SK-MEL-5 (cell line): ENCODE measurements at places on chromosomes 6 and 20. TPM values are rescaled to one million over a fixed set of nuclear protein-coding genes. Genes with fewer than 3 reads are reported as not detected.

Gene CDC25B
- 60.7 and 67.1 TPM in 2 replicates for total RNA-seq

Gene ARG1
- not detected in 2 replicates for total RNA-seq

Gene PNRC1
- 32.4 and 35.4 TPM in 2 replicates for total RNA-seq

Gene MCCD1
- not detected in 2 replicates for total RNA-seq

Gene CTAGE9
- total RNA-seq, result not detected in 2 replicates

Gene RAET1L
- not detected in 2 replicates for total RNA-seq

Gene GABRR2
- not detected in 2 replicates for total RNA-seq

Gene BPIFB2
- total RNA-seq, result not detected in 2 replicates

Gene PI16
- not detected in 2 replicates for total RNA-seq

Gene PAK5
- total RNA-seq, result not detected in 2 replicates

Gene ZC3H12D
- total RNA-seq, result 0.13 TPM in 1 of 2 replicates, not detected in the other

DNA sequence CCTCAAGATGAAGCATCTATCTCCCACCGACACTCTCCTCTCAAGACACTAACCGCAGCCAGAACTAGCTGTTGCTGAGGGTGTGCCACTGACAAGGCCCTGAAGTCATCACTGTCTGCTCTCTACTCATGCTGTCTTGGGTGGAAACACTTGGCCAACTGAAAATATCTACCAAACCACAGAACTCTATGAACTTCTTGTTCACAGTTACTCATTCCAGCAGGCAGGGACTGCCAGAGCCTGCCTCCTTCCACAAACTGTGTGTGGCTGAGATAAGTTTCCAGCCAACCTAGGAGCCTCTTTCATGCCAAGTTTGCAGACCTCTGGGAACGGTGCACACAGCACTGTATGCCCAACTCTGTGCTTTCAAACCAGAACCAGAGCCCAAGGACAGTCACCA lies 45.5 kb upstream of the NXT1 start:
- no peak for DNase-seq

GRCh38 chr6:78700991-78701390 lies 166.4 kb upstream of the IRAK1BP1 start:
- DNase-seq, result no peak

GRCh38 chr6:161917645-161918044 lies 643.8 kb upstream of the AGPAT4 start:
- peak; percentile 4 for DNase-seq

DNA sequence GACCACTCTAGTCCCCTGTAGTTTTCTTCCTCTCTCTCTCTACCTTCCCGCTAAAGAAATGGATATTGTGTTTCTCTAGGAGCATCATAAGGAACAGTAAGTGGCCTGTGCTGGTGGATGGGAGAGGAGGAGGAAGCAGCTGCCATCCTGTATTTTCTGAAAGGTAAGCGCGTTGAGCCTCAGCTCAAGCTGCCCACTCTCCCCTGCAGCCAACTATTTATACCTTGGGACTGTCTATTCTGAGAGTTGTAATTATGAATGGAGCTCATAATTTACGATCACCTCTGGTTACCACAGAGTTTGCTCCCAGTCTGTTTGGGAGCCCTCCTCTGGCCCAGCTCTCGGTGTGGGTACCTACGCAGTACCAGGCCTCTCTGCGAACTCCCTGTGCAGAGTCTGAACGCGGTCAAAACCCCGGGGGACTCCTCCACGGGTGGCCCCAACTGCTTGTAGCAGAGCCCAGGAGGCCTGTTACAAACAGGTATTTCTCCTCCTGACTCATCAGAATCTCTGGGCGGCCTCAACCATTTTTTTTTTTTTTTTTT lies 285.4 kb downstream of the SMOC2 start:
- no peak for DNase-seq

GRCh38 chr20:55934146-55934545 lies 71.2 kb downstream of the CBLN4 start:
- DNase-seq, result no peak

DNA sequence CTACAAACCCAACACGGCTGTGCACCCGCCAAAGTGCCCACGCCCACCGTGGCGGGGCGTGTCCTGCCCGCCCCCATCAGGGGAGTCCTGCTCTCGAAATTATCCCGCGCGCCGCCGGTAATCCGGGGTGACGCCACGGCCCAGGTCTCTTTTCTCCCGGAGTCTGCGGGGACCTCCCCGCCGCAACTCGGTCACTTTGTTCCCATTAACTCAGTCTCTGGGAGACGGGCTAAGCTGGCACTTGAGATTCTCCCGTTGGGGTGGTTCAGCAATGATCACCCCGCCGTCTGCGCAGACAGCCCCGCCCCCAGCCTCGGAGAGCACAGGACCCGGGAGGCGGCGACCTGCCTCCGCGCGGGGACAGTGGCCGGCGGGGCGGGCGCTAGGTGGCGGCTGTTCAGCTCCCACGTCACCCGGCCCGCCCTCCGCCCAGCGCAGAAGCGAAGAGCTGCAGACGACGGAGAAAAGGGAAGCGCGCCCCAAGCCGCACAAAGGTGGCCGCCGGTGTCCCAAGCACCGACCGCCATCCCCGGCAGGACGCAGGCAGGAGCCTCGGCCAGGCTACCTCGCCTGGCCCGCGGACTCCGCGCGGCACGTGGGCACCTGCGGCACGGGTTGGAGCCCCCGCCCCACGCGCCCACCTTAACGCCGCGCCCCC lies 31.5 kb downstream of the SF3B5 start:
- peak; percentile 18 for DNase-seq

- no peak for DNase-seq
Observed at GRCh38 chr20:10781526-10781925, 107.7 kb upstream of the JAG1 start.

- DNase-seq, result no peak
Observed at GRCh38 chr20:31562241-31562640, 42.8 kb upstream of the ID1 start.

DNA sequence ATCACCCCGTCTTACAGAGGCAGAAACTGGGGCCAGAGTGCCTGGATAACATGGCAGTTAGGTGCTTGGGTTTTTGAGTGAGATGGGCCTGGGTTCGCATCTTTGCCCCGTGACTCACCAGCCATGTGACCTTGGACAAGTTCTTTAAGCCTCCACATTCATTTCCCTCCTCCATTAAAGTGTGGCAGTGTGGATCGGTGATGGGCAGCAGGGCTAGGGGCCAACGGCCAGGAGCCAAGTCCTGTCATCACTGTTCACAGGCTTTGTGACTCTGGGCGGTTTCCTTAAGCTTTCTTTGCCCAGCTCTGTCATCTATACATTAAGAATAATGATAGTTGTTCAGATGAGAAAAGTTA lies 85.5 kb upstream of the PMEPA1 start:
- DNase-seq, result no peak

DNA sequence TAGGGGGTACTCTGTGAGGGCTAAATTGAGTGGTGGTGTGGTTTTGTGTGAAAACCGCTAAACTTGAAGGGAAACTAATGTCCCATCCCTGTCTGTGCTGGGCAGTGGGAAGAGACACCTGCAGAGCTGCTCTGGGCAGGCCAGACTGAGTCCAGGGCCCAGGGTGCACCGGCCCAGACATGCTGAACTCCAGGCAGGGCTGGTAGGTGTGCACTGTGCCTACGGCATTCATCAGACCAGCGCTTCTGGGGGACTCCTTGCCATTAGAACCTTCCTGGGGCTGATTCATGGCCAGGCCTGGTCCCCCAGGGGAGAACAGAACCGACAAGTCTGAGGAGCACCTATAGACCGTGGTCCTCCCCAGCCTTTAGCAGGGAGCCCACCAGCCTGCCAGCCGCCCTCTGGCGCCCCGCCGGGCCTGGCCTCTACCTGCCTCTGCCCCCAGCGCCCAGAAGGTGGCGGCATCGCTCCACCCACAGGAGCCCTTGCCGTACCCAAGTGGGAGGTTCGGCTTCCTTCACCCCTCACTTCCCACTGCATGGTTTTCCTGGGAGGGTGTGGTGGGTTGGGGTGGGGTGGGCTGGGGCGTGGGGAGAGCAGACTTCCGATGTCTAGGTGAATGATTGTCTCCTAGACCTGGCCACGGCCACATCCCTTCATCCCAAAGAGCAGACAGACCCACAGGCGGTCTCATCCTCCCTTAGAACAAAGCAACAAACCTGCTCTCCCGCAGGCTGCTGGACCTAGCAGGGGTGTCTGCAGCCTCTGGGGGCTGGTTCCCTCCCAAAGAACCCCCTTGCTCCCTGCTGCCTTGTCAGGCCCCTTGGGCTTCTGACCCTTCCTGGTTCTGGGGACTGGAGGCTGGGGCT lies 15.5 kb downstream of the CCDC167 start:
- DNase-seq, result peak; percentile 51

DNA sequence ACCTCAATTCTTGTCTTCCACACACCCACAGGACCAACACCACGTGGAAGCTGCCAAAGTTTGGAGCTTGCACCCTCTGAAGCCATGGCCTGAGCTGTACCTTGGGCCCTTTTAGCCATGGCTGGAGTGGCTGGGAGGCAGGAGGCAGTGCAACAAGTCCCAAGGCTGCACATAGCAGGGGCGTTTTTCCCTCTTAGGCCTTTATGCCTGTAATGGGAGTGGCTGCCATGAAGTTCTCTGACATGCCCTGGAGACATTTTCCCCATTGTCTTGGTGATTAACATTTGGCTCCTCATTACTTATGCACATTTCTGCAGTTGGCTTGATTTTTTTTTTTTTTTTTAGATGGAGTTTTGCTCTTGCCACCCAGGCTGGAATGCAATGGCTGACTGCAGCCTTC lies 44.4 kb upstream of the SLC22A3 start:
- no peak for DNase-seq

GRCh38 chr20:57772349-57772964 lies 62.6 kb upstream of the PMEPA1 start:
- DNase-seq, result peak; percentile 78

DNA sequence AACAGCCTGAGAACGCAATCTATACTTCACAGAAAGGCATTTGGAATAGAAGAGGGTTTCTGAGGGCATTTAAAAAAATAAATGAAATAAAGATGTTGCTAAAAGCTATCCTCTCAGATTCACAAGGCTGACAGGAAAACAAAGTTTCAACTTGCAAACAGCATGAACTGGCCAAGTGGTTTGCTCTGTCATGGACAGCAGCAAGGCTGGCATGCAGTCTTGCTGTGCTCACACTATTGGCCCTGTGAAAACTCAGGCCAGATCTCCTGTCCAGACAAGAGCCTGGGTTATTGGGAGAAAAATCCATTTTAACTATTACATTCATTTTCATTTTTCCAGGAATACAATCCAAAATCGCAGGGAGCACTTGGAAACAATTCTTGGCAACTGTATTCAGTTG lies 506.2 kb upstream of the SLC35B3 start:
- DNase-seq, result no peak

DNA sequence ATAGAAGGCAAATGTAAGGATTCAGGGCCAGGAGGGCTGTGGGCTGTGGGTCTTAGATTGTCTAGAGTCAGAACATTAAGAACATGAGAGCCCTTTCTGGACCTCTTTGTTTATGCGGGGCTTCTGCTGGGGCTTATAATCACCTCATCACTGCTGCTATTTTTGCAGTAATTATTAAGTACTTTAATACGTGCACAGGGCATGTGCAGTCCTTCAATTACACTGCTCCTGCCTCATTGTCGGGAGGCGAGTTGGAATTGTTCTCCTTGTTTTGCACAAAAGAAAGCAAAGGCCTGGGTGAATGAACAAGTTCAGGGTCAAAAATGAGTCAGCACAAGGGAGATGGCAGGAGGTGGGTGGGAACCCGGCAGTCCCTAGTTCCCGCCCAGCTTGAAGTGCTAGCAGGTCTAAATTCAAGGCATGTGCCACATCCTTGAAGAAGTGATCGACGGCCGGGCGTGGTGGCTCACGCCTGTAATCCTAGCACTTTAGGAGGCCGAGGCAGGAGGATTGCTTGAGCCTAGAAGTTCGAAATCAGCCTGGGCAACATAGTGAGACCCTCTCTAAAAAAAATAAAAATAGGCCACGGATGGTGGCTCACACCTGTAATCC lies 34.4 kb upstream of the PTPN1 start:
- DNase-seq, result no peak

- no peak for DNase-seq
Observed at GRCh38 chr6:161076181-161076677, 84.7 kb downstream of the MAP3K4 start.

DNA sequence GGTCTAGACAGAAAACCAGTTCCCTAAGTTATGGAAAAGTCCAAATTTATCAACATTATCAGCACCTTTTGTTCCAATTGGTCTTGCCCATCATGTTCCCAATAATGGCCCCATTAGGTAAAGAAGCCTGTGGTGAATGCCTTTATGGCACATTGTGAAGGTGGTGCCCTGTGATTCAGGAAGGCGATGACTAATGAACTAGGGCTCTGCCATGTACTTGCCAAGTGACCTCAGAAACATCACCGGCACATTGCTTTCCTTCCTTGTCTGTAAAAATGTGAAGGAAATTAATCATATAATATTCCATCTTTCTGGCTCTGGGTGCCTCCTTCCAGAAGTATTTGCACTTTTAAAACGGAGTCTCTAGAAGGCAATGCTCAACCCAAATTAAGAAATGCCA lies 132.3 kb downstream of the UNC5CL start:
- no peak for DNase-seq

DNA sequence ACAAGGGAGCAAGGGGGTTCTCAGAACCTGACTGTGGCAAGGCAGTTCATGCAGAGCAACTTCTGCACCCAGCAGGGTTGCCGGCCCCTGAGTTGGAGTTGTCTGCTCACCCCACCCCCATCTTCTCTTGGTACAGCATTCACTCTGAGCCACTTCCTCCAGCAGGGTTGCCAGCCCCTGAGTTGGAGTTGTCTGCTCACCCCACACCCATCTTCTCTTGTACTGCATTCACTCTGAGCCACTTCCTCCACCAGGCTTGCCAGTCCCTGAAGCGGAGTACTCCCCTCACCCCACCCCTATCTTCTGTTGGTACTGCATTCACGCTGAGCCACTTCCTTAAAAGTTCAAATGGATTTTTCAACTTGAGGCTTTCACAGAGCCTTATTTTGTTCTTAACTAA lies 79.7 kb upstream of the SYNDIG1 start:
- DNase-seq, result no peak

DNA sequence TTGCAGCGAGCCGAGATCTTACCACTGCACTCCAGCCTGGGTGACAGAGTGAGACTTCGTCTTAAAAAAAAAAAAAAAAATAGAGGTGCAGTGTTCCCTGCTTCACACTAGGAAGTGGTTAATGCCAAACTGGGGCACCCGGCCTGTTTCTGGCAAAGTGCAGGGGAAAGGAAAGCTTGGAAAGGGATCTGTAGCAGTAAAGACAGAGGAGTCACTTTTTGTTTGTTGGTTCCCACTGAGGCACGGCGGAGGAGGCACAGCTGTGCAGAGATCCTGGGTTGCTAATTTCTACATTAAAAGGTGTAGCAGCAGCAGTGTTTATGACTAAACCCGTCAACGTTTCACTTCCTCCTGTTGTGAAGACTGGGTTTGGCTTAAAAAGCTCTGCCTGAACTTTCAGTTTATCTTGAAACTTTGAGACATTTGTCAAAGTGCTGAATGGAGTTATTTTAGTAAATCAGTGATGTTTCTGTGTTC lies 125.6 kb downstream of the CARMIL1 start:
- no peak for DNase-seq

GRCh38 chr6:24551139-24551538 lies 56.4 kb downstream of the ALDH5A1 start:
- no peak for DNase-seq

- no peak for DNase-seq
Observed at GRCh38 chr6:322940-323729, 30.8 kb downstream of the DUSP22 start.

- no peak for DNase-seq
Observed at GRCh38 chr6:150841189-150841588, 24.3 kb upstream of the MTHFD1L start.
